IPS DF 6.9 (cell line): ENCODE measurements at places on chromosomes 4 and X.
A peak's percentile ranks its signal among the peaks of the same experiment; 100 is the strongest.

DNA sequence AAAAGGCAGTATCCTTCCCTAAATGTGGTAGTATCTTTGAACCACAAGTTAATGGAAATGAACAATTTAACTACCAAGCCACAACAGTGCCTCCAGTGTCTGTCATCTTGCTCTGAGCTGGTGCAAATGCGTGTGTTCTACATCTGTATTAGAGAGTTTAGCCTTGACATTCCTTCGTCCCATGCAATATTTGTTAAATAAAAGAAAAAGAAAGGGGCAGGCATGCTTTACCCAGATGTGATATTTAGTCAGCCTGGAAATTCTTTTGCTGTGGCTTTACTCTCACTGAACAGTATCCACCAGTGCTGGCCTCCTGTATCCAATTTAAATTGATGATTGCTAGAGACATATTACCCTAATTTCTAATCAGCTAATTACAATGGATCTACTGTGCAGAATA is 310.5 kb downstream of the CFAP299 start:
- no peak for DNase-seq

DNA sequence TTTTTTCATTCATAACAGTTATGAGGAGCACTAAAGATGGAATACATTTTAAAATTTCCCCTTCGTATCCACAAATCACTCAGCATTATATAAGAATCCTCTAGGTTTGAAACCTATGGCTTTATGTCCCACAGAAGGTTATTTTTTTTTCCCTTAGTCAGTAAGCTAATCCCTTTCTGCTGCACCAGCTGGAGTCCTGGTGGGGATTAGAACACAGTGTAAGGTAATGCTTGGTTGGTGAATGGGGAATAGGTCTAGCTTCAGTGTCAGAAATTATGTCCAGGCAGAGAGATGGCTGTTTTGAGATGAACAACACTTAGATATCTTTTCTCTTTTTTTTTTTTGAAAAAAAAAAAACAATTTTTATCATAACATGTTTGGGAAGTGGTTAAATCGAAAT is 116.6 kb downstream of the RASGEF1B start:
- no peak for DNase-seq

GRCh38 chr4:163955288-163955687 is 460.8 kb downstream of the TMA16 start:
- no peak for DNase-seq

DNA sequence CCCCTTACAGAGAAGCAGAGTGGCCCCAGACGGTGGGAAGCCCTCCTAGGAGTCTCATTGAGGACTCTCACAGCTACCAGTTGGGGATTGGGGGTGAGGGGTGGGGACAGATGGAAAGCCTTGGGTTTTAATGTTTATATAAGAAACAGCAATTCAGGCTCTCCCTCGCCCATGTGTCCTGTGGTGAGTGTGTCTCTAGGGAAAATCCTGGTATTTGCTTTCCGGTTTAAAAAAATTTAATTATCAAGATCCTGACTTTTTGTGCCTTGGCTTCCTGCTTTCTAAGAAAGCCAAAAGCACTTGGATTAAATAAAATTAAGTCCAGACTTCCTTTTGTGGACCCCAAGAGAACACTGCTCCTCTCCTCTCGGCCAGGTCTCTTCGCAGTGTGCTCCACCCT is 93.8 kb downstream of the SOWAHB start:
- DNase-seq = no peak

GRCh38 chr4:65190780-65191179 is 479.5 kb downstream of the EPHA5 start:
- no peak for DNase-seq

DNA sequence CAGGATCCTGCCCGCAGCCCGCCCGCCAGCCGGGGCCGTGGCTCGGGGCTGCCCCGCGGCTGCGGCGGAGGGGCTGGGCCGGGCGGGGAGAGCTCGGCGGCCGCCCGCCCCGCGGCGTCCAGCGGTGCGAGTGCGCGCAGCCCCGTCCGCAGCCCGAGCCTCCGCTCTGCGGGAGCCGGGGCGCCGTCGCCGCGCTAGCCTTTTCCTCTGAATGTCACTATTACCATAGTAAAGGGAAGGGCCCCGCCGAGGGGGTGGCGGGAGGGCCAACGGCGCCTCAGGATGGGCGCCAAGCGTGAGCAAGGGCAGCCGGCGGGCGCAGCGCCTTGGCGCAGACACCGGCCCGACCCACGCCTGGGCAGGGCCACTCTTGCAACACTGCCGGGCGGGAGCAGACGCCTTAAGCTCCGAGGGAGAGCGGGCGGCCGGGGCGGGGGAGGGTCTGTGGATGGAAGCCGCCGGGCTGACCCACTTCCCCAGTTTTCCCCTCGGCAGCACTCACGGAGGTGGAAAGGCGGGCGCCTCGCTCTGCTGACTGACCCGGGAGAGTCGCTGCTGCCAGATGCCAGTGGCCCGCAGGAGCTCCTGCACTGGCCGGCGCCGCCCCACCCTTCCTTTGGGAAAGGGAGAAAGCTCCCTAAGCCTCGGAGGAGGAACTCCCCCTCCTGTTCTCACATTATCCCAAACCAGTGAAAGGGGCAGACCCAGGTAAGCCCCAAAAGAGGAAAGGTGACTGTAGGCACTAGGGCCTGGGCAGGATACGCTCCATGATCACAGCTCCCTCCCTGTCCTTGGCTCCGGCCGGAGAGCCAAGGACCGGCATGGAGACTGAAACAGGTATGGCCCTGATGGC is 329.4 kb downstream of the HNRNPD start:
- peak; percentile 33 for DNase-seq

DNA sequence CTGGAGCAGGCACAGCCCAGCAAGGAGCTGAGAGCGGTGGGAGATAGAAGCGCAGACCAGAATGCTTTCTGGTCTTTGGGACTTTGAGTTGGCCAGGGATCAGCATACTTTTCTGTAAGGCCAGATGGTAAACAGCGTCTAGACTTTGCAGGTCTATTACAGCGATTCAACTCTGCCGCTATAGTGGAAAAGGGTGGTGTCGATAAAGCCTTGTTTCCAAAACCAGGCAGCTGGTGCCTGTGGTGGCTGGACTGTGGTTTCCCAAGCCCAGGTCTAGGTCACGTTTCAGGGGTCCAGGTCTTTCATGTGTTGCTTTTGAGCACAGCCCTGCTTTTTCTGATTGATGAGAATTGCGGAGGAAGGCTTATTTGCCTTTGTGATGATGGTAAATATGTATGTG is 40.1 kb downstream of the HTT-AS start:
- DNase-seq = no peak

DNA sequence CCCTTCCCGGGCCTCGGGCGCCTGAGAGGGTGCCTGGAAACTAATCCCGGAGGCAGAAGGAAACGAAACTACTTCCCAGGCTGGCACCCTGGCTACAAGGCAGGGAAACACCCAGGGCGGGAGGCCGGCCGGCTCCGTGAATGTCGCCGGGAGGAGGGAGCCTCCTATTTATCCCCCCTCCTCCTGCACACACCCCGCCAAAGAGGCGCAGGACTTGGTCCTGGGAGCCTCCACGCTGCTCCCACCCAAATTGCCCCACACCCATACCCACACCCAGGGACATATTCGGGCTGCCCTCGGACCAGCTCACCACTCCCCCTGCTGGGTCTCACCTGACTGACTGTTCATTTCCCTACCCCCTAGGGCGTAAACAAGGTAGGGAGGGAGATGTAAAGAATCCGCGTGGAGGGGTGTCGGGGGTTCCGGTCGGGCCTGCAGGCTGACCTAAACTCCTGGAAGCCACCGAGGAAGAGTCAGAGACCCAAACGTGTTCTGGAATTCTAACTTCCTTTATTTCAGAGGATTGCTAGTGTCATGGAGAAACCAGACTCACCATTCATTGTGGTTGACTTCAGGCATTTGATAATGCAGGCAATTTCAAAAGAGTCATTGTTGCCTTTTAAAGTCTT is at the start of gene BTC:
Gene BTC (minus strand): TSS at position 142 of the 629 bp plus-strand sequence. CDS start 198 bp downstream, outside the sequence.
- no peak for DNase-seq

DNA sequence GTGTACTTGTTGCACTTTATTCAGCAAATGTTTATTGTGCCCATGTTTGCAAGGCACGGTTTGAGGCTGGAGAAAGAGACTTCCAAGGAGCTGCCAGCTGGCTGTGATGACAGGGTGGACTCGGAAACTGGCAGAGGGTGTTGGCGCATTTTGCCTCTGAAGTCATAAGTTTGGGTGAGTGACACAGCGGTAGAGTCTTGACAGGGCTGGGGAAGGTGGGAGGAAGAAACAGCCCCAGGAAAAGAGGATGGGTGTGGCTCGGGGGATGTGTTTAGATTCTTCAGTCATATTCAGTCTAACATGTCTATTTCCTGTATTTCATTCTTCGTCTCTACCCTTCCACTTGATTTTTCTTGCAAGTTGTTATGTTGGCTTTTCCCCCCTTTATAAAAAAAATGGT is 77.0 kb upstream of the STOX2 start:
- no peak for DNase-seq

DNA sequence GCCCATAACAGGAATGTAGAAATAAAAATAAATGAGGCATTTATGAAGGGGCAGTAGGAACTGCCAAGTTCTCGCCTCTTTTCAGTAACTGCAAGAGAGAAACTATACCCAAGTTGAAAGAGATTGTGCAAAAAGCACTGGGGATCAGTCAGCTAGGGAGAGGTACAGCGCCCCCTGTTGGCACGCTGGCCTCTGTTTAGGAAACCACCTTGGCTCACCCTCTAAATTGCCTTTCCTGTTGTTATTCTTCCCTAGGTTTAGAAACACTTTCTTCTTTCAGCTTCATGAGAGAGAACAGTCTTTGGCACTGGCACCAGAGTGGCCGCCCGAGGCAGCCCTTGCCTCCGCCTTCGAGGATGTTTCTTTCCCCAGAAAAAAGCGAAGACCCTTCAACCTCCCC is 348.5 kb downstream of the MID1IP1 start:
- DNase-seq = peak; percentile 43

DNA sequence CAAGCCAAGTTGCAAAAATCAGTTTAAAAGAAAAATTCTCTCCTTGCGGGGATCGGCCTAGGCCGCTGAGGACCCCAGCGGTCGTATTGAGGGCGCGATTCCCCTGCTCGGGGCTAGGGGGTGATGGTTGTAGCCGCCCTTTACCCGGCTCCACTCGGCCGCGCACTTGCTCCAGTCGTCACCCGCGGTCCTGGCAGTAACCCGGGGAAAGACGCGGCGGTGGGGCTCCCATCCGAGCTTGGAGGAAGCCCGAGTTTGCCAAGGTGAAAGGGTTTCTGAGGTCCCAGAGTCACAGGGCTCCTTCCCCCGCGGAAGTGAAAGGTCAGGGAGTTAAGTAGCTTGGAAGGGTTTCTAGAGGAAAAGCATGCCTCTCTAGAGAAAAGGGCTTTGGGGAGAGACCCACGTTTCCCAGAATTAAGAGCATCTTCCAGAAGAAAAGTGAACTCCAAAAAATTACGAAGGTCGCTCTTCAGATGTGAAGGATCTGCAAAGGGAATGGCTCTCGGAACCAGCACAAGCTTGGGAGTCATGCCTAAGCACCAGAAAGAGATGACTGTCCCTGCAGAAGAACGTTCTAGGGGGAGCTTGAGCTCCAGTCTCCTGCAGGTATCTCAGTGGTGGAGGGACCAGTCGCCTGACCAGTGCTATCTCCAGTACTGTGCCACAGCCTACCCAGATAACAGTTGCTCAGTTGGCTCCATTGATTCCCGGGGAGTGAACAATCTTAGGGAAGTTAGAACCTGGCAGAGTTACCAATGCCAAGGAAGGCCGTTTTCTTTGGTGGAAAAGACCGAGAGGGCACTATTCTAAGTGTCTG is 875 bp downstream of the LAP3 start:
- DNase-seq = no peak

- no peak for DNase-seq
These were observed 78.7 kb downstream of the PRKG2 start for GRCh38 chr4:81136161-81136905.

GRCh38 chrX:71095981-71096759 is 519 bp downstream of the FOXO4 start:
- DNase-seq = no peak

GRCh38 chrX:1205681-1206611 is 6.5 kb downstream of the CRLF2 start:
- peak; percentile 88 for DNase-seq

GRCh38 chrX:130999360-130999759 is 58.8 kb upstream of the ARHGAP36 start:
- DNase-seq = no peak

GRCh38 chrX:103513476-103514108 is 5.7 kb downstream of the RAB40A start:
- DNase-seq = no peak

DNA sequence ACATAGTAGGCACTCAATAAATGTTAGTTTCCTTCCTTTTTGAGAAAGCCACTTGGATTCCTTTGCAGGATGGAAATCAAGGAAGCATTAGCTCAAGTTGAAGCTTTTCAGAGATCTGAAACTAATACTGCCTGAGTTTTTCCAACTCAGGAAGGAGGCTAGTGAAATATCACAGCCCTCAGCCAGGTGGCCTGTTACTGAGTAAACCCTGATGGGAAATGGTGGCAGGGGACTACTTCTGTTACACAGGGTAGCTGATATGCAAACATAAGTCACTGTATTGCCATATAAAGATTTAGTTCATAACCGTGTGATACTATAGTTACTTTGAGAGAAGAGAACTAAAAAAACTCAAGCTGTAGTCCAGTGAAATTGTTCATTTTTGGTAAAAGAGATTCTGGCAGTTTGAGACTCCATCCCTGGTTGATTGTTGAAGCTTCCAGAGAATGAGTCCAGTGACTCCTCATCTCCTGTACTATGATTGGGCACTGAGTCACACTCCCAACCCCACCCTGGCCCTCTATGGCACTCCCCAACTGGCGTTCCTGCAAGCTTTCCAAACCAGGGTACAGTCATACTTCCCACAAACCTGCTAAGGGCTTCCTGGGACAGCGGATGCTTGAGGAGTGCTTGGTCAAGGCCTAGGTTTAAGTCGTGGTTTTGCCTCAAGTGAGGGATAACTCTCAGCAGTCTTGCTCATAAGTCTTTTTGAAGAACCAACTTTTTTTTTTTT is 81.8 kb downstream of the MID1IP1 start:
- no peak for DNase-seq

GRCh38 chr4:15855804-15856475 is 77.8 kb downstream of the CD38 start:
- no peak for DNase-seq

- DNase-seq = peak; percentile 45
These were observed 7.3 kb upstream of the OPN1LW start for GRCh38 chrX:154136627-154137161.

DNA sequence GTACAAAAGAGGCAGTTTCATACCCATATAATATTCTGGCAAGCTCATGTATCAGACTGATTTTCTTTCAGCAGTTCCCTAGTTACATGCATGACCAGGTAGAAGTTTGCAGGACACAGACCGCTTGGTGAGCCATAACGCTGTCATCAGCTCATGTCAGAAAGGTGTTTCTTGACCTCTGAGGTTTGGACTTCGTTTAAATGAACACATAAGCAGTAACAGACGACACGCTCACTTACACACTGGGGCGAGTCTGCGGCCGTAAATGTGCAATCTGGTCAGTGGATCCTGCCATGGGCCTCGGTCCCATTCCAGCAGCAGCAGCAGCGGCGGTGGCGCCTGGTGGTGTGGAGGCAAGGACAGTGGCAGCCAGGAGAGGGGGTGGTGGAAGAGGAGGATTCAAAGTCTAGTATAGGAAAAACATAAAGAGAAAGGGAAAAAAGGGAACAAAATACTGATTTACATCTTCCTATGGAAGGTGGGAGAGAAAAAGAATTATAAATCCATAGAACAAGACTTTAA is 111.9 kb upstream of the CBR4 start:
- no peak for DNase-seq

- DNase-seq = no peak
These were observed 48.0 kb upstream of the MAP3K15 start for GRCh38 chrX:19563327-19563726.
